Small intestine (tissue), 16 donors: ENCODE measurements at places on chromosomes 1 and 21. TPM values are rescaled to one million over a fixed set of nuclear protein-coding genes. Genes with fewer than 3 reads are reported as not detected.

GRCh38 chr1:1355416-1355815, 2.9 kb downstream of the MXRA8 start:
- peak; percentile 79 for DNase-seq

GRCh38 chr21:45870851-45871615, 110.5 kb upstream of the COL6A1 start:
- DNase-seq = no peak

Gene CENPF
- 29.1 TPM for polyA plus RNA-seq

Gene TSSK3
- 0.45 TPM for polyA plus RNA-seq

Gene RIPPLY3
- polyA plus RNA-seq = 0.21 TPM

DNA sequence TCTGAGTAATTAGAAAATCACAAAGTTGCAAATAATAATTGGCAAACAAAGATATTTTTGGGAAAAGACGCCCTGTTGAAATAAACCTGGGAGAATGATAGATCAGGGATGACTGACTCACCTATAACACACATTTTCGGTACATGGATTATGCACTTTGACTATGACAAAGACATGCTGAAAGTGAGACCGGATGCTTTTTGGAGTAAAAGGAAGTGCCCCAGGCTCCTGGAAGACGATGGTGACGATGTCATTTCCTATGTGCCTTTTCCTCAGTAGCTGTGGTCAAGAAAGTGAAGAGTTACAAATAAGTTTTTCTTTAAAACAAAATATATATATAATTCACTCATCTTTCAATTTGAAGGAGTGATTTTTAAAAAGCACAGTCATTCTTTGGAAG, 158.7 kb downstream of the SIPA1L2 start:
- no peak for DNase-seq

DNA sequence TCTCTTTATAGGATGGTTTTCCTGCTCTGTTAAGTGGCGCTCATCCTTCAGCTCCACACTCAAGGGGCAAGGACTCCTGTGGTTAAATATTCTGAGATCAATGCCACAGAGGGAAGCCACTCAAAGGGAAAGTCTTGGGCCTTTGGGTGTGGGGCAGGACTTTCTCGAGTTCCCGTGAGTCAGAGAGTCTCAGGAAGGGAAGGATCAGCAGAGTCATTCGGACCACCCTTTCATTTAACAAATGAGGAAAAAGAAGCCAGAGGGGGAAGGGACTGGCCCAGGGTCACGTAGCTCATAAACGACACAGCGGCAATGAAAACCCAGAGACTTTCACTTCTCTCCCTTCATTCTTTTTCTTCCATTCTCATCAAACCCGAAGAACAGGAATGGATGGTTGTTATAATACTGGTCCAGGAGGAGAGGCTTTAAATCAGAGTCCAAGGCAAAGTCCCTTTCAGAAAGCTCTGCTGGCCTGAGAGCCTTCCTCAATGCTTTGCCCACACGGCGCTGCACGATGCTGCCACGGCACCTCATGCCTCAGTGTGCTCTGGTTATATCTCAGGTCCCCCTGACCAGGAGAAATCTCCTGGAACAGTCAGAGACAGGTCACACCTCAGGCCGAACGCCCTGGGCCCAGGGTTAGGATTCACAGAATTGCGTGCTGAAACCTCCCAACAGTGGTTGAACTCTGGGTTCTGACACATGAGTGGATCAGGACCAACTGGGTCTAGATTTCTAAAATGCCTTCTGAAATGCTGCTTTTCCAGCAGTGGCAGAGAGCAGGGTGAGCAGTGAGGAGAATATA, 65.3 kb downstream of the TENT5C start:
- peak; percentile 20 for DNase-seq

DNA sequence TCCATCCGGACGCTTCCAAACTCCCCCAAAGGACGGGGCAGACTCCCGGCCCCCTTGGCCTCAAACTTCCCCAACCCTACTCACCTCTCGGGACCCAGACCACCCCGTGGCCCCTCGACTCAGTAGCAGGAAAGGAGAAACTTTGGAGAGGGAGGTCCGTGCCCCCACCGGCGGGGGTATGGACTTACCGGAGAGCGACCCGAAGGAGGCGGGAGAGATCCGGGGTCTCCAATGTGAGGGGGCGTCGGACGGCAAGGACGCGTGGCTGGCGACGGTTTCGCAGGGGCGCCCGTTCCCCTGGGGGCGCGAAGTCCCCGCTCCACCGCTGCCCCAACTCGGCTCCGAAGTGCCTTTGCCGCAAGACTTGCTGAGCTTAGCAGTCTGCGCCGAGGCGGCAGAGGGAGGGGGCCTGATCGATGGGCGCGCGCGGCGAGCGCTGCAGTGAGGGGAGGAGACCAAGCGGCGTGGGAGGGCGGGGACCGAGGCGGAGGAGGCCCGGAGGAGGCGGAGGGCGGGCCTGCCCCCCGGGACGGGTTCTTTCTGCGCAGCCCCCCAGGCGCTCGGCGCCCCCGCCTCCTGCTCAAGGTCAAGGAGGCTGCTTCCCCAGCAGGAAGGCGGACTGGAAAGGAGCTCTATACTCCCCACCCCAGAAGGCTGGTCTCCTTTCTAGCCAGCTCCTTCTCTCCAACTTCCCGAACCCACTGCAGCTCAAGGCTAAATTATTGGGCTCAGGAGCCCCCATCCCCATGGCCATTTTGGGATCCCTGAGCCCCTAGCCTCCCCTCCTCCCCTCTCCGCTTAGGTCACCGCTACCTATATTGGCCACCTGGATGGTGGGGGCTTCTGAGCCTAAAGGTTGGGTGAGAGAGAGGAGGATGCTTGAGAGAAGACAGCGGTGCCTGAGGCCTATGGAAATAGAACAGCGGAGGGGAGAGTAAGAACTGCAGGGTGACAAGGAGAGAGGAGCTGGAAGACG, at the start of gene SYT2:
Gene SYT2 (minus strand): TSS at position 385 of the 976 bp plus-strand sequence. CDS start 104,682 bp downstream, outside the sequence.
- peak; percentile 70 for DNase-seq
